ENCODE measurements at places on chromosomes 7 and 10. TPM values are rescaled to one million over a fixed set of nuclear protein-coding genes. Genes with fewer than 3 reads are reported as not detected.

Gene CARD11
- total RNA-seq: 5.7 TPM

Gene TSPAN12
- 43.6 TPM for total RNA-seq

Gene FLNC
- total RNA-seq: 11.7 TPM

Gene ODAD2
- 4.5 TPM for total RNA-seq

Gene ANKRD30A
- not detected for total RNA-seq

Gene PNLIPRP1
- total RNA-seq: not detected

Gene IL6
- total RNA-seq: 8.2 TPM

Gene PLOD3
- total RNA-seq: 87.9 TPM

Gene STOX1
- 2.5 TPM for total RNA-seq

Gene CYP2W1
- not detected for total RNA-seq

- H3K4me1 ChIP-seq: no peaks in the 10 kb centered on the region
- H3K36me3 ChIP-seq: no peaks in the 10 kb centered on the region
- no peak overlapping the region for H3K4me3 ChIP-seq
These were observed 25.1 kb upstream of the RAB18 start for GRCh38 chr10:27479016-27479415.

- no peak overlapping the region for H3K27ac ChIP-seq
- no peaks in the 10 kb centered on the region for H3K27me3 ChIP-seq
- no peaks in the 10 kb centered on the region for H3K36me3 ChIP-seq
- H3K4me1 ChIP-seq: no peaks in the 10 kb centered on the region
These were observed 442.6 kb upstream of the IGFBP3 start for GRCh38 chr7:46363688-46364087.

- H3K4me3 ChIP-seq: peak overlapping the region; percentile 72
- DNase-seq: no peak
- peaks cover 29% of the 10 kb centered on the region for H3K36me3 ChIP-seq
- no peaks in the 10 kb centered on the region for H3K27me3 ChIP-seq
- peak overlapping the region; percentile 97 for H3K27ac ChIP-seq
These were observed 1.2 kb downstream of the SLC4A2 start for GRCh38 chr7:151060416-151061212.

DNA sequence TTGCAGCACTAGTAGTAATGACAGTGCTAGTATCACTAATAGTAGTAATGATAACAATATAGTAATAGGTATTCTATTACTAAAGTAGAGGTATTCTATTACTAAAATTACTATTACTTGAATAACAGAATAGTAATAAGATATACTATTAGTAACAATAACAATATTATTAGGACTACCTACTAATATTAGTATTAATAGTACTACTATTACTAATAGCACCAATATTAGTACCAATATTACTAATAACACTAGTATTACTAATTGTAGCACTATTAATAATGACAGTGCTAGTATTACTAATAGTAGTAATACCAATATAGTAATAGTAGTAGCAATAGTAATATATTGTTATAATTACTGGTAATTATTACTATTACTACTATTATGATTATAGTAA lies 24.1 kb downstream of the A1CF start:
- no peak overlapping the region for H3K4me3 ChIP-seq
- no peak for DNase-seq
- H3K36me3 ChIP-seq: no peaks in the 10 kb centered on the region
- no peaks in the 10 kb centered on the region for H3K27me3 ChIP-seq
- H3K4me1 ChIP-seq: no peaks in the 10 kb centered on the region
- H3K27ac ChIP-seq: no peak overlapping the region

DNA sequence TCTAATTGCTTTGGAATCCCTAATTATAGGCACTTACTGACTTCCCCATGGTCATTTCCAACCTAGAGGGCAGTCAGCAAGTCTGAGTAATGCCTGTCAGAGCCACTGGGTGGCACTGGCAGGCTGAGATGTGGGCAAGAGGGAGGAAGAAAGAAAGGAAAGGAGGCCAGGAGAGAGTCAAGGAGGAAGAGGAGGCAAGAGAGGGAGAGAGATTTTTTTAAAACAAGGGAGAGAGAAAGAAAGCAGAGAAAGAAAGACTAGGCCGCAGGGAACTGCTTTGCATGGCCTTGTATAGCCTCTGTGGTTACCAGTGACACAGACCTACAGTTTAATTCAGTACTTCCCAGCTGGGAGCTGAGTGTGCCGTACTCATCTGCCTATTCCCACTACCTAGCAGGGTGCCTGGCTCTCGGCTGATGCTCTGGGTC lies 210.4 kb upstream of the ADO start:
- H3K4me3 ChIP-seq: no peak overlapping the region
- H3K27me3 ChIP-seq: peaks cover 5% of the 10 kb centered on the region
- peak; percentile 63 for DNase-seq
- H3K27ac ChIP-seq: no peak overlapping the region
- no peaks in the 10 kb centered on the region for H3K36me3 ChIP-seq
- H3K4me1 ChIP-seq: no peaks in the 10 kb centered on the region

DNA sequence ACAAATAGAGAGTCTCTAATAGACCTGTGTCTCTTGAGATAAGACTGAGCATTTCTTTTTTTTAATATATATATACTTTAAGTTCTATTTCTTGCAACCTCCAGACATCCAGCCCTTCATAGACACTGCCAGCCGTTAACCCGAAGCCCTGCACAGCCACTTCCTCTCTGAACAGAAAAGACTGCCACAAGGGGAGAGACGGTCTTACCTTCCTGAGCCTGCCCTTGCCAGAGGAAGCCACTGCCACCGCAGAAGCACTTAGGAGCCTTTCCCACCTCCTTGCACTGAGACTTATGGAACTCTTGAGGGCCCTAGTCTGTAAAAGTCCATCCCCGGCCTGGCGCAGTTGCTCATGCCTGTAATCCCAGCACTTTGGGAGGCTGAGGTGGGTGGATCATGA lies 31.8 kb upstream of the PRSS1 start:
- H3K36me3 ChIP-seq: no peaks in the 10 kb centered on the region
- no peak overlapping the region for H3K27ac ChIP-seq
- H3K4me1 ChIP-seq: no peaks in the 10 kb centered on the region
- peak; percentile 35 for DNase-seq
- H3K27me3 ChIP-seq: no peaks in the 10 kb centered on the region

- H3K27me3 ChIP-seq: no peaks in the 10 kb centered on the region
- H3K27ac ChIP-seq: peak overlapping the region; percentile 97
- peaks cover 30% of the 10 kb centered on the region for H3K4me1 ChIP-seq
- H3K36me3 ChIP-seq: peaks cover 27% of the 10 kb centered on the region
- H3K4me3 ChIP-seq: peak overlapping the region; percentile 83
These were observed 417 bp downstream of the RFC2 start for GRCh38 chr7:74253835-74254128.

- no peak for DNase-seq
- peaks cover 5% of the 10 kb centered on the region for H3K36me3 ChIP-seq
- no peak overlapping the region for H3K27ac ChIP-seq
These were observed 90.6 kb upstream of the ODAD2 start for GRCh38 chr10:28089467-28089866.

DNA sequence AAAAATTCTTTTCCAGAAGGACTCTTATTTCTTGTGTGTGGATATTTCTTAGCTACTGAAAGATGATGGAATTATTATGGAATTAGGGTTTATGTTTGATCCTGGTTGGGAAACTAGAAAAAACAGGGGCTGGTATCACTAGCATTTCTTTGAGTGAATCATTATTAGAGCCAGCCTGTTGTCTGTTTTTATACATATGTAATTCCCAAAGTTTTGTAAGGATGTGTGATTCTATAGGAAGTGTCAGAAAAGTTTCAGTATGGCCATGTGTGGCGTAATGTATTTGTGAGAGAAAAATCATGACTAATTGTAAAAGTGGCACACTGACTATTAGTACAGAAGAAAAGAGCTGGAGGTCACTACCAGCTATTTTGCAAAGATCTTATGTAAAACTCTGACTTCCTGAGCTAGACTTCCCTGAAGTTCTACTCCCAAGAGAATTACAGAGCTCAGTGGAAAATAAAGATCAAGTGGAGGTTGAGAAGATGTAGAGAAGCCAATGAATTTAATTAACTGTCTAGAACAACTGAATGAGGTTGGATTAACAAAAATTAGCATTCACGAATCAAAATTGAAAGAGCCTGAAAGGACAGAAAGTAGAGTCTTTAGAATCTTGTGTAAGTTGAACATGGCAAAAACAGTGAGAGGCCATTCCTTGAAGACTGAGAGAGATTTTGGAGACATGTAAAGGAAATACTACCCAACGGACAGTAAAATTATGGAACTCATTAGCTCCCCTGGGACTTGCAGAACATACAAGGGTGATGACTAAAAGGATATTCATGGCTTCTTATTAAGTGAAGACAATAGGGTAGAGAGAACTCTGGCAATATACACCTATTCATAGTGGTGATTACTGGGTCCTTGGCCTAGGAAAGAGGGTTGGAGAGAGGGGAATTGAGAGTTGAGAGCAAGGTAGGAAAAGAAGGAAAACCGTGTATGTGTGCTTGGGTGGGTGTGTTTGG lies 12.5 kb downstream of the ZNF365 start:
- no peaks in the 10 kb centered on the region for H3K4me1 ChIP-seq
- DNase-seq: no peak
- no peaks in the 10 kb centered on the region for H3K36me3 ChIP-seq
- H3K27ac ChIP-seq: no peak overlapping the region
- no peaks in the 10 kb centered on the region for H3K27me3 ChIP-seq
- no peak overlapping the region for H3K4me3 ChIP-seq

DNA sequence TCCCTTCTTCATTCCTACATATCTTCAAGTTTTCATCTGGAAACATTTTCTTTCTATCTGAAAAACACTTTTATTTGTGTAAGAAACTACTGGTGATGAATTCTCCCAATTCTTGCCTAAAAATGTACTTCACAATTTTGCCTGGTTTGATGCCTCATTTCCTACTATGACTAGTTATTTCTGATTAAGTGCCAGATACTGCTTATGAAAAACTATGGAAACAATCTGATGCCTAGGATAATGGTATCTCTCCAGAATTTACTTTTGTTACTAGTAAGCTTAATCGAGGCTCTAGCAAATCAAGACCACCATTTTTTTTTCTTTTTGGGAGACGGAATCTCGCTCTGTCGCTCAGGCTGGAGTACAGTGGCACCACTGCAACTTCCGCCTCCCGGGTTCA lies 31.3 kb downstream of the CACUL1 start:
- H3K4me1 ChIP-seq: peaks cover 15% of the 10 kb centered on the region
- peaks cover 10% of the 10 kb centered on the region for H3K36me3 ChIP-seq
- no peak overlapping the region for H3K27ac ChIP-seq
- DNase-seq: no peak
- H3K4me3 ChIP-seq: no peak overlapping the region

GRCh38 chr7:69395061-69395714 lies 203.1 kb upstream of the AUTS2 start:
- no peaks in the 10 kb centered on the region for H3K4me1 ChIP-seq
- H3K4me3 ChIP-seq: no peak overlapping the region
- H3K27me3 ChIP-seq: no peaks in the 10 kb centered on the region
- no peak for DNase-seq
- no peaks in the 10 kb centered on the region for H3K36me3 ChIP-seq

GRCh38 chr10:127833804-127834203 lies 58.9 kb downstream of the CLRN3 start:
- no peak overlapping the region for H3K4me3 ChIP-seq
- H3K27ac ChIP-seq: no peak overlapping the region
- no peaks in the 10 kb centered on the region for H3K27me3 ChIP-seq
- no peaks in the 10 kb centered on the region for H3K4me1 ChIP-seq
- no peaks in the 10 kb centered on the region for H3K36me3 ChIP-seq
- DNase-seq: no peak

- no peak overlapping the region for H3K27ac ChIP-seq
- peaks cover 7% of the 10 kb centered on the region for H3K27me3 ChIP-seq
These were observed 151.2 kb upstream of the PCBD1 start for GRCh38 chr10:71039551-71039950.

- H3K36me3 ChIP-seq: no peaks in the 10 kb centered on the region
- no peak overlapping the region for H3K27ac ChIP-seq
- no peak overlapping the region for H3K4me3 ChIP-seq
- DNase-seq: no peak
- H3K27me3 ChIP-seq: peaks cover 5% of the 10 kb centered on the region
These were observed 26.2 kb upstream of the SLF2 start for GRCh38 chr10:100886521-100886920.

- H3K36me3 ChIP-seq: peaks cover 46% of the 10 kb centered on the region
- H3K4me3 ChIP-seq: peak overlapping the region; percentile 95
- H3K4me1 ChIP-seq: peaks cover 40% of the 10 kb centered on the region
- peak overlapping the region; percentile 98 for H3K27ac ChIP-seq
- DNase-seq: peak; percentile 92
These were observed 2.2 kb downstream of the GNB2 start for GRCh38 chr7:100675581-100676350.

DNA sequence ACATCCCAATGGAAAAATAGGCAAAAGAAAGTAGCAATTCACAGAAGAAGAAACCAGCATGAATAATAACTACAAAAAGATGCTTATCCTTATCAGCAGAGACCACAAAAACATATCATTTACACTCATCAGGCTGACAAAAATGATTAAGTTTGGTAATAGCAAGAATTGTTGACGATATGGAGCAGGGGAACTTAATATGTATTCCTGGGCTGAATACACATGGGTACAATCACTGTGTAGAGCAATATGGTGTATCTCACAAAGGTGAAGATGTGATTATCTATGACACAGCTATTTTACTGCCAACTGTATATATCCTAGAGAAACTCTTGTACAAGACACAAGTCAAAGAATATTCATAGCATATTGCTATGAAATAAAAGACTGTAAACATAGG lies 141.8 kb upstream of the NOBOX start:
- H3K4me3 ChIP-seq: no peak overlapping the region
- H3K27me3 ChIP-seq: no peaks in the 10 kb centered on the region
- DNase-seq: no peak
- H3K27ac ChIP-seq: no peak overlapping the region

DNA sequence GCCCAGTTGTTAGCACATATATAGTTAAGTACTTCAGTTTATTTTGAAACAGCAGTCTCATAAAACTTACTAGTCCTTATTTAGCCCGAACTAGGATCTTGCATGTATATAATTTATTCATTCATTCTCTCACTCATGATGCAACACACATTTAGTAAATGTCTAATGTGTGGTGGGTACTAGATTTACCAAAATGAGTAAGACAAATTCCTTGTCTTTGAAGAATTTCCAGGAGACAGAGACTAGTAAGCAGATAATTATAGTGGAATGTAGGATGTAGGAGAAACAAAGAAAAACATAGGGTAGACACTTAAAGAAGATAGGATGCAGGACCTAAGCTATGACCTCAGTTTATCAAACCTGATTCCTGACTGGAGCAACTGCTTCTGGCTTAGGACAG lies 120.2 kb upstream of the AMPH start:
- no peak overlapping the region for H3K27ac ChIP-seq
- DNase-seq: no peak
- no peaks in the 10 kb centered on the region for H3K4me1 ChIP-seq
- H3K36me3 ChIP-seq: peaks cover 78% of the 10 kb centered on the region
- no peaks in the 10 kb centered on the region for H3K27me3 ChIP-seq
- no peak overlapping the region for H3K4me3 ChIP-seq

- no peak overlapping the region for H3K27ac ChIP-seq
- no peak for DNase-seq
- H3K4me1 ChIP-seq: no peaks in the 10 kb centered on the region
- H3K27me3 ChIP-seq: no peaks in the 10 kb centered on the region
These were observed 203.8 kb upstream of the ZMIZ1 start for GRCh38 chr10:78864761-78865537.

Data from lower lobe of right lung (tissue), 2 donors.